ENCODE measurements at places on chromosomes 1 and 21.

DNA sequence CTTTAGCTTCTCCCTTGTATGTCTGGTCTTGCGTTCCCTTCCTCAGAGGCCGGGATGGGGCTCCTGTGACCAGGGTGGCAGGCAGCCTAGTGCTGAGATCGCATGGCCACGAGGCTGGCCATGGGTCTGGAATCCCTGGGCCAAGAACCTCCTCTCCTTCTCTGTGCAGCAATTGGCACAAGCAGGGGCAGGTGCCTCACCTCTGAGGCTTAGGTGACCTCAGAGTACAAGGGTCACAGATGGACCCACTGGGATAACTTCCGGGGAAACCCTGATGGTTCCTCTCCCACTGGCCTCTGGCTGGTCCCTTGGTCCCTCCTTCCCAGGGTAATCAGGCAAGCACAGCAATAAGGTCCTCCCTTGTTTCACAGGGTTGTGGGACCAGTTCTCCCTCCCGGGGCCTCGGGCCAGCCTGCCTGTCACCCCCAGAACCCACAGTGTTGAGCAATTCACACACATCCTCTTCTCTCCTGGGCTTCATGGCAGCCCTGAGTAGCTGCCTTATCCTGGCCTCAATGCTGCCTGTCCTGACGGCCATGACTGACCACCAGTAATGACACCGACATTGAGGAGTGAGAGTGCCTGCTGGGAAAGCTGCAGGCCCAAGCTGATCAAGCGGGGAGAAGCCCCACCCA lies 38.6 kb downstream of the BMP8A start:
- no peak for DNase-seq

GRCh38 chr1:209250861-209251636 lies 332.5 kb upstream of the CAMK1G start:
- no peak for DNase-seq

DNA sequence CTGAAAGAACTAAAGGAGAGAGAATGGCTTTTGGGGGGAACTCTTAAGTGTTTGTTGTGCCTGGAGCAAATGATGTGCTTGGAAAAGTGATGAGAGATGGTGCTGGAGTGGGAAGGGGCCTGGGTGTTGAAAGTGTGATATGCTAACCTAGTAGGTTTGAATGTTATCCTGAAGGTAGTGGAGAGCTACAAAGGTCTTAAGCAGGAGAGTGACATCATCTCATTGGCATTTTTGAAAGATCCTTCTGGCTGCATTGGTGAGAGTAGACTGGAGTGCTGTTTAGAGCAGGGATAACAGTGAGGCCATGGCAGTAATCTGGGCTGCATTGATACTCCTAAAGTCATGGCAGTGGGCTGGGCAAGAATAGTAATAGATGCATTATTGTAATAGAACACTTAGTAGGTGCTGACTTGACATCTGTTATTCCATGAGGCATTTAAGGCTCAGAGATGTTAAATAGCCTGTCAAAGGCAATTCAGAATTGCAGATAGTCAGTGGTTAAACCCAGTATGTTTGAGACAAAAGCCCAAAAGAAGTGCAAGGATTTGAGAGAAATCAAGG lies 44.5 kb downstream of the MDM4 start:
- peak; percentile 41 for DNase-seq

- no peak for DNase-seq
These were observed 41.3 kb upstream of the DHCR24 start for GRCh38 chr1:54928327-54928726.

GRCh38 chr1:241598249-241598648 lies 41.9 kb downstream of the CHML start:
- no peak for DNase-seq

DNA sequence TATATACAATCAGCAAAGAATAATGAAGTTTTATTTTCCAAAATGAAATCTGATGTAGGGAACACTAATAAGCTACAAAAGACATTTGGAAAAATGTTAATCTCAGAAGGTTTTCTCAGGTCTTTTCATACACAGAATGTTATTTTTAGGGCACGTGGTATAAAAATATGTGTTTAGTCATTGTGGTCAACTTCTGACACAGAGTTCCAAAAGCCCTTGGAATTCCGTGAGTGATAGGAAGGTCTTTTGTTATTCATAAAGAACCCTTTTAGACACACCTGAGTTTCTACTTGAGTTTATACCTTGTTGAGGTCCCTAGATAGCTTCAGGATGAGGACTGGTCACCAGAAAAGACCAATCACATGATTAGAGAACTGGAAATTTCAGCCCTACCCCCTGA lies 277.6 kb upstream of the NCAM2 start:
- DNase-seq = no peak

Measured in AG08396 (cell line).